ENCODE measurements at places on chromosomes 2 and 18.

DNA sequence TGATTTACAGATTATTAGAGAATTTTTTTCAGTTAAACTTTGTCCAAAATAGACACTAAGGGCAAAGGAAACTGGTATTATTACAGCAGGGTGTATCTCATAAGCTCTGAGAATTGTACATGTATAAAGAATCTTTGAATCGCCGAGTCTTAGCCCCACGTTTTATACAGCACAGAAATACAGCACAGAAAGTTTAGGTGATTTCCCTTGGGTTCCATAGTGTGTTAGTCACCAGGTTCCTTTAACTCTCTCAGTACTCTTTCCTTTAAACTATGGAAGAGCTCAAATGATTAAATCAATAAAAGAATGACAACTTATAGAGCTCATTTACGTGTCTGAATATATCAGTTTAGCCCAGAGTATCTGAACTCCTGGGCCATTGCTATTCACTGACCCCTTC is 256.8 kb downstream of the NEDD4L start:
- no peak for DNase-seq

DNA sequence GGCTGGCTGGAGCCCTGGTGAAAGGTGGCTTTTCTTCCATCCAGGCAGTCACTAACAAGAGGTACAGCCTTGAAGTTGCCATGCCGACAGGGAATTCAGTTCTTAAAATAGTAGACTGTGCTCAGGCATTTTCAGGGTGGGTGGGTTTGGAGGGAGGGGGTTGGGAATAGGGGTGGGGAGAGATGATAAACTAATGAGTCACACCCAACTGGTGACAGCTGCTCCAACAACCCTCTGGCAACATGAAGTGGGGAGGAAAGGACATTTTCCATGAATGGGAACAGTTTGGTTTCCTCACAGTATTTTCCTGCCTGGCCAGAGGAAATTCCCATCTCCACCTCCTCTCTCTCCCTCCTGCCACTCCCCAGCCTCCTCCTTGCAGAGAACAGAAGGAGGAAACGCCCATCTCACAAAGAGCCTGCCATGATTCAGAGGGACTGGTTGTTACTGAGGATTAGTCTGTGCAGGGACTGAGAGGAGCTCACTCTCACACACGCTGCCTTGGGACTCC is 113.0 kb upstream of the SLC1A4 start:
- no peak for DNase-seq

GRCh38 chr2:185145316-185146121 is 547.2 kb downstream of the ZNF804A start:
- DNase-seq, result no peak

GRCh38 chr2:168137510-168138180 is 109.8 kb downstream of the STK39 start:
- no peak for DNase-seq

GRCh38 chr2:113178069-113178746 is 4.4 kb downstream of the PSD4 start:
- DNase-seq, result no peak

All from HS-5 (cell line).